ENCODE measurements at places on chromosomes 6 and 20. TPM values are rescaled to one million over a fixed set of nuclear protein-coding genes. Genes with fewer than 3 reads are reported as not detected.

GRCh38 chr6:47701363-47701762, 3.0 kb downstream of the ADGRF4 start:
- no peak for DNase-seq

Gene GNAS-AS1
- 3.8 TPM for total RNA-seq

Gene PACSIN1
- total RNA-seq, result 0.30 TPM

- no peak for DNase-seq
These were observed 4.8 kb upstream of the NTSR1 start for GRCh38 chr20:62703853-62704228.

- no peak for DNase-seq
These were observed 7.1 kb upstream of the MTG2 start for GRCh38 chr20:62175711-62176110.

Gene TMC2
- not detected for total RNA-seq

Data from neural crest cell (in vitro differentiated cells).